ENCODE measurements at places on chromosomes 7 and 10. TPM values are rescaled to one million over a fixed set of nuclear protein-coding genes. Genes with fewer than 3 reads are reported as not detected.

ELFN1 gene
- total RNA-seq = 3.7 TPM

DNA sequence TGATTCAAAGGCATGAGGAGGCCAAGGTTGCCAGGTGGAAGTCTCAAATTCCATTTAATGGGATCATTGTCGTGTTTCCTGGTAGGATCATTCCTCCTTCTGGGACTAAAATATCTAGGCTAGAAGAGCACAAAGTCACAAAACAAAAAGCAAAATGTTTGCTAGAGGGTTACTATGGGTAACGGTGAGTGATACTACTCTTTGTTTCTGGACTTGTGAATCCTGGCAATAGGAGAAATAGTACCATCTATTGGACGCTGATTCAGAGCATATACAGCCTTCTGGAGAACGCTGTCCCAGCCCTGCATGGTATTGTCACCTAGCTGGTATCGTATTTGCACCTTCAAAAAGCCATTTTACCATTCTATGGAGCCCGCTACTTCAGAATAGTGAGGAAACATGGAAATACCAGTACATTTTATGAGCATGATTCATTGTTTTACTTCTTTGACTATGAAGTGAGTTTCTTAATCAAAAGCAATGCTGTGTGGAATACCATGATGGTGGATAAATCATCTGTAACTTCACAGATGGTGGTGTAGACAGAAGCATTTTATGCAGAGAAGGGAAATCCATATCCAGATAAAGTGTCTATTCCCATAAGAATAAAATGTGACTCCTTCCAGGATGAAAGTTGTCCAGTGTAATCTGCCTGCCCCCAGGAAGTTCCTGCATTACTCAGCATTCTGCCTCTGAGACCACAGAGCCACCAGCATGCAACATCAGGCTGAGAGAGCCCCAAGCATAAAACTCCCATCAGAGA is 361.0 kb downstream of the ETV1 start:
- DNase-seq = no peak

DNA sequence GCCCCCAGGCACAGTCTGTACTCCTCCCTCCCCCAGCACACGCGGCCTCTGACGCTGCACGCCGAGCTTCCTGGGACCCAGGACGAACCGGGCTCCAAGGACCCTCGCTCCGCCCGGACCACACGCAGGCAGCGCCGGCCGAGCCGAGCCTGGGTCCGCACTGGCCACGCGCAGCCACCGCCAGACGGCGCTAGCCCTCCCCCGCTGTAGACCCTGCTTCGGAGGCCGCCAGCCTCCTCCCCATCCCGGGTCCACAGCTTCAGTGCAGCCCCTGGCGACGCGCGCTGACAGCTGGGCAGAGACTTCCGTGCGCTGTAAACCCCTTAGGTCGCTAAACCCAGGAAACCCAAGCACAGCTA is 936 bp upstream of the TCERG1L start:
- DNase-seq = no peak

- DNase-seq = peak; percentile 82
Observed at GRCh38 chr7:148540041-148540738, 50.4 kb upstream of the C7orf33 start.

GRCh38 chr10:118980870-118981269 is 48.6 kb upstream of the NANOS1 start:
- DNase-seq = no peak

GRCh38 chr10:35182631-35183510 is 56.2 kb downstream of the CREM start:
- DNase-seq = no peak

DNA sequence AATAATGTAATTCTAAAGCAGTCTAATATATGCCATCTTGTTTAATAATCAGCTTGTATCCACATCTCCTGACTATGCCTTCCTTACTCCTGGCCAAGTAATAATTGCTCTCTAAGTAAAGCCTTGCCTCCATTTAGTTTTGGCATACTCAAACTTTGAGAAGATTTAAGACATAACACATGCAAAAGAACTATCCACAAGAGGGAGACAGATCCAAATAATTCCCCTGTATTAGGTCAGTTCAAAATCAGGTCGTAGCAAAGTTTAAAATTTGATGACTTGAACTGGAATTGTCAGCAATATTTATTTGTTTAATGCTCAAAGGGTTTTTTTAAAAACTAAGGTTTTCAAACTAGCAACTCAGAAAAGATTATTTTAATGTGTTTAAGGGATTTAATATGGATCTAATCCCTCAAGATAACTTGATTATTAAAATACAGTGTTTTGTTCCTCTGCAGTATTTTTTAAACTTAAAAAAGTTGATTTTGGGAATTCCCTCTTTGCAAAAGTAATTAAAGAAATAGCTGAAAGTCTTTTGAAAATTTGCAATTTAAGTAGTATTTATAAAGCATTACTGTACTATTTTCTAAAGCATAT is 95.3 kb downstream of the HDAC9 start:
- DNase-seq = no peak

DNA sequence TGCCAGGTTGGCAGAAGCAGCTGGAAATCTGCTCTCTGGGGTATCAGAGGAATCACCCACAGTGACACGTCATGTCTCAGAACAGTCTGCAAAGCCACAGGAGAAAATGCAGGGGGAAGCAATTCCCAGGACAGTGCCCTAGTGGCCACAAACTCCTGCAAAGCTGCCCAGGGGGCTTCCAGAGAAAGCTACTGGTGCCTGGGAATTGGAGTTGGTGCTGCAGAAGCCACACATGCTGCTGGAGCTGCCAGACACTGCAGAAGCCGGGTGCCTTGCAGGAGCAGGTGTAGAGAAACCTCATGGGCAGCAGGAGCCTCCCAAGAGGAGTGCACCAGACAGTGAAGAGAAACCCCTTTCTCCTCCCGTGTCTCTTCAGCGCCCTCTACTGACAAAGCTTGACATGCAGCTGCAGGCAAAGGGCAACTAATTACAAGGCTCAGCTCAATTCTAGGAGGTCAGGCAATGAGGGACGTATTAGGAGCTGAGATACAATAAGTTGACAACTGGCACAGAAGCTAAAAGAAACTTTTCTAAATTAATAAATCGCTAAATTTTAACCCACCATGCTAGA is 30.2 kb upstream of the NUB1 start:
- DNase-seq = peak; percentile 9

- DNase-seq = no peak
Observed at GRCh38 chr7:20440472-20441105, 109.9 kb downstream of the ITGB8 start.

GRCh38 chr10:101233863-101234262 is 4.6 kb upstream of the LBX1 start:
- DNase-seq = no peak

- DNase-seq = no peak
Observed at GRCh38 chr10:77776487-77776886, 138.9 kb upstream of the KCNMA1 start.

Measured in mesenteric fat pad (tissue), 1 donor.